ENCODE measurements at places on chromosomes 2 and 18.

DNA sequence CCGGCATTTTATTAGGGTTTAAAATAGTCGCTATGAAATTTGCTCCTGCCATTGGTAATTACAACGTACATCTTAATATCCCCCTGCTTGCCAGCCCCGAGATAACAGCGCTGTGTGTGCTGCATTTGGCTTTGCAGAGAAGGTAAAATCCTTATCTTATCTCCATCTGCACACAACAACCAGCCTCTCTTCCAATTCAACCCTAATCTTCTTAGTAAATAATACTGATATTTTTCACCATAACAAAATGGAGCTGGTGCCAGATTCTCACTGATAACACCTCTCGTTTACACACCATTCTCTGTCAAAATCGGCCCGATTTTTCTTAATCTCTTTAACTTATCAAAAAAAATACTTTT is 61.4 kb upstream of the SIX3 start:
- DNase-seq: no peak

DNA sequence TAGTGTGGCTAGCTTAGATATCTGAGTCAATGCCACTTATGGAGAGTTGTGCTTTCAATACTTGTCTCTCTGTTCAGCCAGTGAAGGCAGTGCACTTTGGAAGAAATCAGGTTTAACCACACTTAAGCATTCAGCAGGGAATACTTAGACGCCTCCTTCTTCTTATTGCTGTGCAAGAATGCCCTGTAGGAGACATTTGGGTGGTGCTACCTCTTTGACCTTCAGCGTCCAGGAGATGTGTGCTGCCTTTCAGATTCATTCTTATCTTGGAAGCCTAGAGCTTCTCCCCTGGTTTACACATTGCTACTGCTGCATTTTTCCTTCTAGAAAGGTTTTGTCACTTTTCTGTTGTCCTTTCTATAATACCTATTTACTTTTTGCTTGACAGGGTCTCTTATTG is 350.5 kb downstream of the ARL6IP6 start:
- DNase-seq: no peak

DNA sequence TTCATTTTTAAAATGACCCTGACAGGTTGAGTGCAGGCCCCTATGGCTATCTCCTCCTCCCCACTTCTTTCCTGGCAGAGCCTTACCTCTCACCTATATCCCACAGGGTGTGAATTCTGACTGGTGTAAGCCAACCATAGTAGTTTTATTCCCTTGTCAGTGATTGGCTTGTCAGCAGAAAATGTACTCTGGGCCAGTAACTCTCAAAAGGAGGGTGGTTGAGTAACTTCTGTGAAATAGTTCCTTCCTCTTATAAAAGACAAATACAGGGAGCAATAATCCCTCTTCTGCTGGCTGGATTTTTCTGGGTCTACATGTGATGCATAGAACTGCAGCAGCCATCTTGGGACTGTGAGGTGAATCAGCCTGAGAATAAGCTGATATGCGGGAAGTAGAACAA is 83.4 kb downstream of the RAPH1 start:
- no peak for DNase-seq

GRCh38 chr2:143732076-143732475 is 602.9 kb downstream of the ARHGAP15 start:
- no peak for DNase-seq

DNA sequence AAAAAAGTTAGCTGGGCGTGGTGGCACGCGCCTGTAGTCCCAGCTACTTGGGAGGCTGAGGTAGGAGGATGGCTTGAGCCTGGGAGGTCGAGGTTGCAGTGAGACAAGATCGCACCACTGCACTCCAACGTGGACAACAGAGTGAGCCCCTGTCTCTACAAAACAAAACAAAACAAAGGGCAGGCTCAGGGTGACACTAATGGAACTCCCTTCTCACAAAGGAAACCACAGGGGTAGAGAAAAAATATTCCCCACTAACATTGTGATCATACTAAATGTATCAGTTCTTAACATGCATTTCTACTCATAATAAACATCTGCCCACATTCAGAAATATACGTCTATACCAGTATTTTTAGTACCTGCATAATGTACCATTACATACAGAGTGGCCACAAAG is 21.1 kb downstream of the STAM2 start:
- DNase-seq: no peak

- DNase-seq: no peak
Observed at GRCh38 chr18:67508146-67508545, 8.4 kb downstream of the DSEL start.

GRCh38 chr2:165868211-165868610 is 74.2 kb upstream of the GALNT3 start:
- DNase-seq: no peak
